ENCODE measurements at places on chromosomes 5 and 9.
A peak's percentile ranks its signal among the peaks of the same experiment; 100 is the strongest.

GRCh38 chr9:92295240-92295790 lies 1.8 kb upstream of the IARS1 start:
- DNase-seq: no peak

- no peak for DNase-seq
Observed at GRCh38 chr9:128244837-128245231, 31.0 kb downstream of the GOLGA2 start.

DNA sequence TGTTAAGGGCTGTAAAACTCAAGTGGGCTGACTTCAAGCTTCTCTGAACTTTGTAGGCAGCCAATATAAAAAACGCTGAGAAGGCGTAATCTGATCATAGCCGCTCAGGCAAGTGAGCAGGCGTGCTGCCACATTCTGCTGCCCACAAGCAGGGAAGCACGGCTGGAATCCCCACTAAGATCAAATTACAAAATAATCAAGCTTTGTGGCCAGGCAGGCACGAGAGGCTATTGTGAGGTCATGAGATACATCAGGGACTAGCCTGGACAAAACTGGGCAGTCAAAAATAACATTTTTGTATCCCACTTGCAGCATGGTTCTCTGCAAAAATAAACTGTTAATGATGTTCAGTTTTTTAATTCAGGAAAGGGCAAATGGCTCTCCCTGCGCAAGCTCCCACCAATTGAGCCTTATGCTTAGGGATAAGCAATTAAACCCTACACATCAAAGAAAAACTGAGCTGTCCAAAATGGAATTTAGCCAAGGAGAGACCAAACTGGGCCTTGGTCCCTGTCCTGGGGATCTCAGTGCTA lies 64.0 kb downstream of the POU5F2 start:
- no peak for DNase-seq

GRCh38 chr5:53378590-53379247 lies 101.7 kb upstream of the FST start:
- no peak for DNase-seq

- no peak for DNase-seq
Observed at GRCh38 chr9:108400297-108400696, 455.5 kb downstream of the ACTL7B start.

- peak; percentile 68 for DNase-seq
Observed at GRCh38 chr5:151896031-151896691, 28.5 kb downstream of the GLRA1 start.

DNA sequence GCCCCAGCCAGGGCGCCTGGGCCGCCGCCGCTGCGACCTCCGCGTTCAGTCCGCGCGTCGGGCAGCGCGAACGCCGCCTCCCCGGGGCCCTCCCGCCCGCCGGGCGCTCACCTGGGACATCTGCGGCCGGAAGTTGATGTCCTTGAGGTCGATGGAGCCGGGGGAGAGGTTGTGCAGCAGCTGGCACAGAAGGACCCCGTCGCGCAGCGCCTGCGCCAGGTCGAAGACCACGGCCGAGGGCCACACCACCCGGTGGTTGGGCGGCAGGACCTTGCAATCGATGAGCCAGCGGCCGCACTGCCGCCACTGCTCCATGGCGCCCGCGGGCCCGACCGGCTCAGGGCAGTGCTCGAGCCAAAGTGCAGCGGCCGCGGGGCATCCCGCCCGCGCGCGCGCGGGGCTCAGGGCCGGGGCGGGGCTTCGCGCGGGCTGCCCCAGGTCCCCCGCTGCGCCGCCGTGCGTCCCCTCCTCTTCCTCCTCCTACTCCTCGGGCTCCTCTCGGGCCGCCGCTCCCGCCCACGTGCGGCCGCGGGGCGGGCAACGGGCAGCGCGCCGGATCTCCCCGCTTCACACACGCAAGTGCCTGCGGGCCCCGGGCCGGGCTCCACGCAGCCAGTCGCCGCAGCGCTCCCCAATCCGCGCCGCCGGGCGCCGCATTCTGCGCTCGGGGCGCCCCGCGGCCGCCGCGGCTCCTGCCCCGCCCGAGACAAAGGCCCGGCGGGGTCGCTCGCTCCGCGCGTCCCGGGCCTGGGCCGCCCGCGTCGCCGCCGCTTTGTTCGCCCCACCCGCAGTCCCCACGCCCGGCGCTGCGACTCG lies at the start of gene VAV2:
VAV2 (minus strand) TSS at position 361 of the 816 bp plus-strand sequence; CDS start at position 315, 46 bp downstream.
- DNase-seq: no peak

GRCh38 chr5:159231167-159231566 lies 21.8 kb upstream of the RNF145 start:
- DNase-seq: no peak

DNA sequence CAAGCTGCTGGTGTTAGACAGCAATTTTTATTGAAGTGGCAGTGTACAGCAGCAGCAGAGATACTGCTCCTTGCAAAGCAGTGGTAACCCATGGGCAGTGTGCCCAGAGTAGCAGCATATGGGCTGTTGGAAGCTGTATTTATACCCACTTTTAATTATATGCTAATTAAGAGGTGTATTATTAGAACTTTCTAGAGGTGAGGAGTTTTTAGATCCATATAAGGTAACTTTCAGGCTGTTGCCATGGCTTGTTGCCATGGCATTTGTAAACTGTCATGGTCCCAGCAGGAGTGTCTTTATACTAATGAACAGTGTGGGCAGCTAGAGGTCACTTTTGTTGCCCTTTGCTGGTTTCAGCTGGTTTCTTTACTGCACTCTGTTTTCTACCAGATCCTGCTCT lies 3.7 kb upstream of the PJA2 start:
- DNase-seq: peak; percentile 9

GRCh38 chr9:8677741-8678140 lies 878.2 kb upstream of the DMAC1 start:
- DNase-seq: no peak

GRCh38 chr5:158611581-158611980 lies 488.1 kb downstream of the EBF1 start:
- DNase-seq: no peak

DNA sequence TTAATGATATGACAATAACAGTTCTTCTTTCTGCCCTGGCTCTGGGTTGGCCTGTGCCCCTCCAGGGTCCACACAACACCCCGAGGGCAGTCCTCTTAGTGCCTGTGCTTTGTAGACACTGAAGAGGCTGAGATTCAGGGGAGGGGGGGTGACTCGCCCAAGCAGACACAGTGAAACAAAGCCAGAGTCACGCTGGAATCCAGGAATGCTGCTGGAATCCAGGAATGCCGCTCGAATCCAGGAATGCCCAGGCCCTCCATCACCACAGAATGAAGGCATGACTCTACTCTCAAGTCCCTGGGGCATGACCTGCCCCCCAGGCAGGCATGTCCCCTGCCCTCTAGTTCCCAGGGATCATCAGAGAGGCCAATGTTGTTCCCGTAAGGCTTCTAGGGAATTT lies 73.1 kb downstream of the LRSAM1 start:
- no peak for DNase-seq

DNA sequence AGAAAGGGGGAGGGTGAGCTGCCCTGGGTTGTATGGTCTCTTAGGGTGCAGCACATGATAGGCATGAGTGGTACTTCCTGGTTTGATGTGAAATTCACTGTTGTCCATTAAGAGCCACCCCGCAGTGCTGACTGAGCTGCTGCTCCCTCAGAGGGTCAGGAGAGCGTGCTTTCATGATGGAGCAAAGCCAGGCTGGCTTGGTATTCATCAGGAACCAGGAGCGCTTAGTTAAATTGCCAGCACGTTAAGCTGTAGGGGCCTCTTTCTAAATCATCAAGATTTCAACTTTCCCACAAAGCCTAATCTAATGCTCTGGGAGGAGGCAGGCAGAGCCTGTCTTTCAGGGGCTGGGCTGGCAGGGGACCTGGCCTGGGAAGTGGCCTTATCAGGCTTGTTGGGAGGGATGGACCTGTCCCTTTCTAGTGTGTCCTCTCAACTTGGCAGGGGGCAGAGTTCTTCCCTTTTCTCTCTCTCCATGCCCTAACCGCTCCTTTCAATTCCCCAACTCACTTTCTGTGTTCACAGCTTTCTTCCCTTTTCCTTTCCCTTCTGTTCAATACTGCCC lies 7.9 kb downstream of the CYSTM1 start:
- DNase-seq: no peak

GRCh38 chr9:133403766-133404453 lies 13.9 kb downstream of the REXO4 start:
- DNase-seq: peak; percentile 29

DNA sequence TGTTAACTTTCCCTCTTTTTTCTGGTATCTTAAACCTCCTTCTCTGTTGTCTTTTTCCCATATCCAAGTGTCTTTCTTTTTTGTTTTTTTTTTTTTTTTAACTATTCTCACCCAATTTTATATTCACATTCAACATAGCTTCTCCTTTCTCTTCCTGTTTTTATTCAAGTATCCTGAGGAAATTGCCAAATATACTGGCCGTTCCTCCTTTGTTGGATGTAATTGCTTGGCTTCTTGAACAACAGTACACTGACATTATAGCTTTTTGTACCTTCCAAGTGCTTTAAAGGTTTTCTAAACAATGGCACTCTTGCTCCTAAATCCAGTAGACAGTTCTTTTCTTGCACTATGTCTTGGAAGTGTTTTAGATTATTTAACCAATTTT lies 1146.8 kb downstream of the MAT2B start:
- DNase-seq: no peak

DNA sequence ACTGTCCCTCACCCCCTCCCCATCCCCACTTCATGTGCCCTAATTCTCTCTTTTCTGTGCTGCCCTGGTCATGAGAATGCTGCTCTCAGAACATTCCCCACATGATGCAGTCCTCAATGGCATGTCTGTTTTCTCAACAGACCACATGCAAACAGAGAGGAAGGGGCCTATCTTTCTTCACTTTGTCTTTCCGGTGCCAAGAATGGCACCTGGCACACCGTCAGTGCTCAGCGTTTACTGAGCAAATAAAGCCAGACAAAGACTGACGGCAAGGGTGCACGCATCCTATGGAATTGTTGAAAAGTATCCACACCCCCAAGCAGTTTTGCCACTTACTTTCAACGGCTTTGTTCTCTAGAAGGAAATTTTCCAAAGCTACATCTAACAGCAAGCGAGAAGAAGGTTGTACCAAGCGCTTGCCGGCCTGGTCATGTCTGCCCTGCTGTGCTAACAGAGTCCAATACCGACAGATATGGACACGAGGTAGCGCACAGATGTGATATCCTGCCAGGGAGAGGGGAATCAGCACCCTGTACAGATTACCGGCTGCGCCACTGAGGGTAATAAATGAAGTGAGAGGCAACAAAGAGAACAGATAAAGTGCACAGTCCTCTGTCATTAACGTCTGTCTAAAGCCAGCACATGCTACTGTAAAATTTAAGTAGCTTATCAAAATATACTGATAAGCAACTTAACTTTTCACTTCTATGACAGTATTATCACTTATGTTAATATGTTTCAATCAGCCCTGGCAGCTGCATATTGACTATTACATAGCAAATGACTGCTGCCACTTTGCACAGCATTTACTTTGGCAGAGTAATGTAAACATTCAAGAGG lies 251.7 kb downstream of the DENND1A start:
- DNase-seq: no peak

DNA sequence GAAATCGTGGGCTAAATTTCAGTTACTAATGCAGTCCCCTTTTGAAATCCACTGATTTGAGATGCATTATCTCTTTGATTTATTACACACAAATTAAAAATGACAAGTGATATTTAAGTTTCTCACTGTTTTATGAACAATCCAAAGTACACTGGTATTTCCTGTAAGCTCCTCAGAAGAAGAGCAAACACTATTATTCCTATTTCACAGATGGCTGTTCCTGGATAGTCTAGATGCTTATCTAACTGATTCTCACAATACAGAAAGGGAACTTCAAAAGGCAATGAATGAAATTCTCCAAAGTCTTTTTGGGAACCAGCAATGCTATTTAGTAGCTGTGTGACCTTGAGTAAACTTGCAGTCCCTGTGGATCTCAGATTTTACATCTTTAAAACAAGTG lies 404.7 kb upstream of the DAB2 start:
- no peak for DNase-seq

DNA sequence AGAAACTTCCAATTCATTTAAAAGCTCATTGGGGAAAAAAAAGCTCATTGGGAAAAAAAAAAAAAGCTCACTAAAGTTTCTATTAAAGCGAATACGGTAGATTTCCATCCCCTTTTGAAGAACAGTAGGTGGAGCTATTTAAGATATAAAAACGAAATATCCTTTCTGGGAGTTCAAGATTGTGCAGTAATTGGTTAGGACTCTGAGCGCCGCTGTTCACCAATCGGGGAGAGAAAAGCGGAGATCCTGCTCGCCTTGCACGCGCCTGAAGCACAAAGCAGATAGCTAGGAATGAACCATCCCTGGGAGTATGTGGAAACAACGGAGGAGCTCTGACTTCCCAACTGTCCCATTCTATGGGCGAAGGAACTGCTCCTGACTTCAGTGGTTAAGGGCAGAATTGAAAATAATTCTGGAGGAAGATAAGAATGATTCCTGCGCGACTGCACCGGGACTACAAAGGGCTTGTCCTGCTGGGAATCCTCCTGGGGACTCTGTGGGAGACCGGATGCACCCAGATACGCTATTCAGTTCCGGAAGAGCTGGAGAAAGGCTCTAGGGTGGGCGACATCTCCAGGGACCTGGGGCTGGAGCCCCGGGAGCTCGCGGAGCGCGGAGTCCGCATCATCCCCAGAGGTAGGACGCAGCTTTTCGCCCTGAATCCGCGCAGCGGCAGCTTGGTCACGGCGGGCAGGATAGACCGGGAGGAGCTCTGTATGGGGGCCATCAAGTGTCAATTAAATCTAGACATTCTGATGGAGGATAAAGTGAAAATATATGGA lies at the start of gene PCDHGA12:
PCDHGA12 (plus strand) TSS at position 176 of the 782 bp plus-strand sequence; CDS start at position 429, 253 bp downstream.
- no peak for DNase-seq

GRCh38 chr5:178196986-178197385 lies 7.3 kb upstream of the HNRNPAB start:
- DNase-seq: no peak

- DNase-seq: no peak
Observed at GRCh38 chr9:110691002-110691549, 22.5 kb downstream of the MUSK start.

DNA sequence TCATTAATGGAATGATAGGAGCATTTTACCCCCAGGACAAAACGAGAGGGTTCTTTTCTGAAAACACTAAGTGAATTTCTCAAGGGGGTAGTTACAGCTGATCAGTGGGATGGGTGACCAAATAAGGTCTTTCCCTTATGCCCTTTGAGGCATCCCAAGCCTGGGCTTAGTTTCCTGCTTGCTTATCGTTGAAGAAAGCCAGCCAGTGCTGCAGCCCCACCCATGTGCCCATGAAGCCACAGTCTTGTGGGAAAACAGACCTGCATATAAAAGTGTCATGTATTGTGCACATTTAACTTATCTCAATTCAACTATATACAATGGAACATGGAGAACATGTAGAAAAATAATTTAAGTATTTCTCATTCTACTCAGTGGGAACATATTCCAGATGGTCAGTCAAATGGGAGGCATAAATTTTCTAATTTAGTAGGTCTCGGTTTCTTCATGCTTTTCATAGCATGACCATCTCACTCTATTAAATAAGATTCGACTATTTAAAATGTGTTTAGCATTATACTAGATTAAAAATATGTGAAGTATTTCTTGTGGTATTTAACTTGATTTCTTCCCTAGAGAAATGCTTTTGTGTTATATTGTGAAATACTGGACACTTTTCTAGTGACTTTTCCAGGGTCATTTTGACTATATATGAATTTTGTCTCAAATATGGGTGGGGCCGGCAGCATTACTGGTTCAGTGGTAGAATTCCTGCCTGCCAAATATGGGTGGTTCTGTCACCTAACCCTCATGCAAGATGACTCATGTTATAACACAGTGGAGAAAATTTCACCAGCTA lies 189.7 kb upstream of the SGCD start:
- DNase-seq: no peak
